Activated CD4-positive, alpha-beta T cell treated with anti-CD3 and anti-CD28 coated beads, Interleukin-2, amount 10 ng/mL, durations not matched to agents 7 days and 5 days (primary cell): ENCODE measurements at places on chromosomes 3 and 15. TPM values are rescaled to one million over a fixed set of nuclear protein-coding genes. Genes with fewer than 3 reads are reported as not detected.

GRCh38 chr3:22495241-22495640, 707.9 kb upstream of the UBE2E2 start:
- no peak for DNase-seq

DNA sequence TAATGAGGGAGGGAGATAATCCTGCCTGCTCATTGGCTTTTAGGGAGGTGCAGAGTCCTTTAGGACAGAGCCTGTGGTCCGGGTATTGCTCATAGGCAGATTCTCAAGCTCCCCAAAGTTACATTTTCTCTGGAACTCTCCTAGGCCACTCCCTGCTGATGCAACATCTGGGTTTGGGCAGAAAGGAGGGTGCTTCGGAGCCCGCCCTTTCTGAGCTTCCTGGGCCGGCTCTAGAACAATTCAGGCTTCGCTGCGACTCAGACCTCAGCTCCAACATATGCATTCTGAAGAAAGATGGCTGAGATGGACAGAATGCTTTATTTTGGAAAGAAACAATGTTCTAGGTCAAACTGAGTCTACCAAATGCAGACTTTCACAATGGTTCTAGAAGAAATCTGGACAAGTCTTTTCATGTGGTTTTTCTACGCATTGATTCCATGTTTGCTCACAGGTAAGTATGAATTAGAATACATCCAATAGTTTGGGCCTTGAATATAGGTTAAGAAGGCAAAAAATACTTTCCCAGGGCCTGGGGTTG, at the start of gene IL20RB:
TSS of gene IL20RB (plus strand) at position 233 of the 538 bp plus-strand sequence. CDS start at position 364, 131 bp downstream.
- no peak for DNase-seq

- no peak for DNase-seq
Observed at GRCh38 chr3:102144063-102144462, 290.8 kb upstream of the ZPLD1 start.

CCR9 gene
- total RNA-seq, result not detected

PAQR9 gene
- total RNA-seq, result not detected

GOLGA6L1 gene
- total RNA-seq, result not detected

APOD gene
- total RNA-seq, result not detected

DNA sequence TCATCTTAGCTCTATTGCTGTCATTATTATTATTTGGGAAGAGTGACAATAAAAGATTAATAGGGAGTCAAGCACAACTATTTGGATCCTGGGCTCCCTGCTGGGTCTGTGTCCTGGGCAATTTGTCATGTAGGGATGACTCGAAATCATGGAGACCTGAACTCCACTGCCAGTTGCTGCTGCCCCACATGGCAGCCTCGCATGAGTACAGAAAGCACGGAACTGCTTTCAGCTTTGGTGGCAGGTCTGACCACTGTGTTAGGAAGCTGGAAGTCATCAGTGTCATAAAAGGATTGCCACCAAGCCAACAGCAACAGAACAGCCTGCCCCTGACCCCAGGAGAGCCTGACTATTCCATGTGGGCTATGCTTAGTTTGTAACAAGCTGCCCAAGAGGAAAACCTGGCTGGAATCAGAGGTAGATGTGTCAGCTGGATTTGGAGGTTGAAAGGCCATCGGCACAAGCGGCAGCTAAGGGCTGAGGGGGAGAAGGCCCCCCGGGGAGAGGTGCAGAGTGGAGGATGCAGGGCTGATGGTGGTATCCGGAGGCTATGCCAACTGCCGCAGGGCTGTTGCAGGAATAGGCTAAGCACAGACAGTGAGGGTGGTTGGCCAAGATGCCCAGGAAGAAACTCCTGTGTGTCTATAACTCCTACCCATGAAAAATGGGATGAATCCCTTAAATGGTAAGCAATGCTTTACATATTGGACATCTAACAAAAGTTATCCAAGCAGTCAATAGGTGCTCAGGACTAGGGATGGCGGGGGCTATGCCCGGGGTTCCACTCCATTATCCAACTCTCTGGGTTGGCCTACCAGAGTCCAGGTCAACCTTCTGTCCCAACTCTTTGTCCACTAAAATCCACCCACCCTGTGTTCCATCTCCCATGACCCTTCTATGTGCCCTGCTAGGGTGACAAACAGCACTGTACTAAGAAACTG, 291.6 kb downstream of the ADAMTS17 start:
- no peak for DNase-seq

GRCh38 chr15:99564221-99565048, 1.3 kb upstream of the MEF2A start:
- DNase-seq, result no peak

DNA sequence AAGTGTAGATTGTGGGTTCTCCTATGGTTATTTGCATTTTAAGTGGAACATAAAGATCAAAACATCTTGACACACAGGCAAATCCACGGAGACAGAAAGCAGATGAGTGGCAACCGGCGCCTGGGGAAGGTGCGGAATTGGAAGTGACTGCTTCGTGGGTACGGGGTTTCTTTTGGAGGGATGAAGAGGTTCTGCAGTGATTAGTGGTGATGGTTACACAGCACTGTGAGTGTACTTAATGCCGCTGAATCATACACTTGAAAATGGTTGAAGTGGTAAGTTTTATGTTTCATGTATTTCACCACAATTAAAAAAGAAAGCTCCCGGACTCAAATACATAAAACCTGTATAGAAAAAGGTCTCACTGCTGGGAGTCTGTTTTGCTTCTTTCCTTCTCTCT, 18.5 kb upstream of the VPS33B start:
- no peak for DNase-seq

- no peak for DNase-seq
Observed at GRCh38 chr15:37100966-37101215, 542 bp upstream of the MEIS2 start.

DNA sequence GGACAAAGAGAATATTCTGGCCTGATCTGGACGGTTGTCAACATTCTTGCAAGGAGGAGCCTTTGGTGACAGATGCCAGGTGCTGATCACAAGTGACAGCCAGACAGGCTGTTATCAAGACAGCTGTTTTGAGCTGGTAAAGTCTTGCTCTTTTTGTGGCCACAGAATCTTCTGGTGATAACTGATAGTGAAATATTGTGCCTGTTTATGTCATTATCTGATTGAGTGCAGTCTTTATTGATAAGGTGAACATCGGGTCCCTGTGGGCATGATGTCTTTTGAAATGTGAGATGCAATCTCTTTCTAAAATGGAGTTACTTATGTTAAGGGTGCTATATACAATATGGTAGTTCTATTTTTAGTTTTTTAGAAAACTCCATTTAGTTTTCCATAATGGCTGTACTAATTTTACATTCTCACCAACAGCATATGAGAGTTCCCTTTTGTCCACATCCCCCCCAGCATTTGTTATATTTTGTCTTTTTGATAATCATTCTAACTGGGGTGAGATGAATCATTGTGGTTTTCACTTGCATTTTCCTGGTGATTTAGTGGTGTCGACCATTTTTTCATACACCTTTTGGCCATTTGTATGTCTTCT, 10.7 kb downstream of the CEP63 start:
- no peak for DNase-seq

DNA sequence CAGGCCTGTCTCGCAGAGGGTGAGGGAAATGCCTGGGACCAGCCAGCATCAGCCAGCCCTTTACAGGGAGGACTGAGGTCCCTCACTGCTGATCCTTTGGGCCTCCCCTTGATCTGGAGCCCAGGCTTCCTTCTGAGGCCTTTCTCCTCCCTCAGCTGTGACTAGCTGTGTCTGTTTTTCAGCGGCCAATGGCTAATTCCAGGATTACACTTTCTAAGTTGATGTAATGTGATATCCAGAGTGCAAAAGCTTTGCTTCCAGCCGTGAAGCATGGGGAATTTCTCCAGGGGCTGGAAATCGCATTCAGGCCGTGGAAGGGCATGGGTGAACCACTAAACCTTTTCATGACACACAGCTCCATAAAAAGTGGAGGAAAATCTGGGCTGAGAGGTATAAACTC, 157.6 kb downstream of the SHQ1 start:
- DNase-seq, result no peak

GRCh38 chr3:145518639-145519038, 642.3 kb downstream of the PLOD2 start:
- no peak for DNase-seq

HOMER2 gene
- 10.3 TPM for total RNA-seq

EPHA3 gene
- total RNA-seq, result not detected

DNA sequence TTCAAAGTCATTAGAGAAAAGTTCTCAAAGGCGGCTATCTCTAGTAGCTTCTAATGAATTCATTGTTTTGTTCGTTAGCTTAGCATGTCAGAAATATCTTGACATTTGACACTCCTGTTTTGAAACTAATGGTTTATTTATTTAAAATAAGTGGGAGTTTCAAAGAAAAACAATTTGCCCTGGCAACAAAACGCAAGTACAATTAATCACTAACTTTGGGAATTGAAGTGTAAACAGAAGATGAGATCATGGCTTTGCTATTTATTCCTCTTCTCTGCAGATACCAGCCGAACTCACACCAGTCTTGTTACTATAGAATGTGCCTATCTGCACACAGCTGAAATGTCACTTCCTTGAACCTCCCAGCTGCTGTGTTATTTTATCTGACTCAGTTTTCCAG, 27.5 kb downstream of the MASP1 start:
- no peak for DNase-seq

CCDC66 gene
- 38.2 TPM for total RNA-seq

CCDC9B gene
- 1.0 TPM for total RNA-seq

DNA sequence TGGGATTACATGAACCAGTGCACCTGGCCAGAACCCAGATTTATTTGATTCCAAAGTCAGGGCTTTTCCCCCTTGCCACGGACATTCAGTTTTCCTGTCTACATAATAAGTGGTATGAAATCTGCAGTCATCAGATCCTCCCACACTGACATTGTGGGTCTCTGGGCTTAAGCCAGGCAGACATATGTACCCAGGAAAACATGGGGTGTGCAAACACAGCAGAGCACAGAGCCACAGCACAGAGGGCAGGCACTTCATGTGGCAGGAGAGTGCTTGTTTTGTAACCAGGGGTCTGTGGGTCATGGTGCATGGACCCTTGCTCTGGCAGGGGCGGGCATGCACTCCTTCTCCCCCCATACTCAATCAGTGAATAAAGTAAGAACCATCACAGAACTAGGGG, 6.1 kb upstream of the ABTB1 start:
- DNase-seq, result no peak

C3orf33 gene
- total RNA-seq, result 0.72 TPM

DNA sequence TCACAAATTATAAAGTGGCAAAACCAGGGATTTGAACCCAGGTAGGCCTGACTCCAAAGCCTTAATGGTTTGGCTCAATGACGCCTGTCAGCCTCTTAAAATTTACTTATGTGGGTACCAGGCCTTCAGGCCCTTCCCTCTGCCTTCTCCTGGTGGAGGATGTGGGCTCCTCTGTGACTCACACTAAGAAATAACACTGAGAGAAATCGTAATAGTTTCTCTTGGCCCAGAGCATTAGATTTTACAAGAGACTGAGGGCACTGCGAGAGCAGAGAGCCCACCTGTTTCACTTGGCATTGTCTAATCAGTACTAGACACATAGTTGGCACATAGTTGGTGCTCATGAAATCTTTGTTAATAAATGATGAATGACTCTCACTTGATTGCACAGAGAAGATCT, 505.2 kb downstream of the SHQ1 start:
- peak; percentile 35 for DNase-seq

ALDH1A2 gene
- total RNA-seq, result not detected

HRG gene
- total RNA-seq, result not detected

DNA sequence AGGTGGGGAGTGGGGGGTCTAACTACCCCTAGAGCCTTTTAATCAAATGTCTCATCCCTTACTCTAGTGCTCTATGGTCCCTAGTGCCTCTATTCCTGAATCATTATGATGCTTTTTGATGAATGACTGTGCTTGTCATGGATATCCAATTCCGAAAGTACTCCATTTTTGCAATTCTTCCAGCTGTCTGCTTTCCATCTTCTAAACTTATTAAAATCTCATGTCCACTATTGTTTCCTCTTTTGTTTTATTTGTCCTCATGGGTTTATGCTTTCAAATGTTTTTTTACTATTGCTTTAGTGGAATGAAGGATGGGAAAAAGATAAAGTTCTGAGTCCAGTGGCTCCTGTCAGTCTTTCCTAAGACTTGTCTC, 77.2 kb upstream of the KCNMB2 start:
- no peak for DNase-seq

DNA sequence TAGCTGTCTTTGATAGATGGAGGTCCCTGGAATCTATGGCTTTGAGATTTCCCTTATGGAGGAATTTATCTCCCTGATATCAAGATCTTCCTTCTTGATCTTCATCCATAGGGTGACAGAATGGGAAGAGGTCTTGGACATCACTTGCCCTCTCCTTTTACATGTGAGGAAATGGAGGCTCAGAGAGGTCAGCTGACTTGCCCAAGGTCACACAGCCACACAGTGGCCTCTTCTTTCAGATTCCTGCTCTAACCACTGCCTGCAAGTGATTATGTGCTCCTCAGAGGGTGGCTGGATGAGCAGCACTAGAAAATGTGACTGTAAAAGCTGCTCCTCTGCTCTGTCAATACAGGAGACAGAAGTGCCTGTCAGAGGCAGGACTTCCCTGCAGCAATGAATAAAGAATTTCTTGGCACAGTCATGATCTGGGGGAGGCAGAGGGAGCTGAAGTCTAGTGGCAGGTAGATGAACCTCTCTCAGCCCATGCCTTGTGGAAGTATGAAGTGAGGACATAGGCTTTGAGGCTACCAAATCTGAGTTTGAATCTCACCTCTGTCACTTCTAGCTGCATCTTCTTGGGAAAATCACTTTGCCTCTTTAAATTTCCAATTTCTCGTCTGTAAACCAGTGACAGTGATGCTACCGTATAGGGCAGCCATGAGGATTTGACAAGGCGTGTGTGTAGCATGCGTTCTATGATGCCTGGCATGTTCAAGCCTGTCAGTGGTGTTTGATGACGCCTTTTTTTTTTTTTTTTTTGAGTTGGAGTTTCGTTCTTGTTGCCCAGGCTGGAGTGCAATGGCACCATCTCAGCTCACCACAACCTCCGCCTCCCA, 12.0 kb downstream of the SSUH2 start:
- DNase-seq, result no peak

SRP14 gene
- total RNA-seq, result 145 TPM

ZIC1 gene
- total RNA-seq, result not detected

GRCh38 chr15:92725171-92725570, 69.6 kb upstream of the FAM174B start:
- no peak for DNase-seq

GRCh38 chr15:90882781-90883525, 1.4 kb upstream of the FES start:
- no peak for DNase-seq

GRCh38 chr3:46866720-46867549, 3.7 kb upstream of the MYL3 start:
- DNase-seq, result peak; percentile 82
